ENCODE measurements at places on chromosomes 2 and 18. TPM values are rescaled to one million over a fixed set of nuclear protein-coding genes. Genes with fewer than 3 reads are reported as not detected.

DNA sequence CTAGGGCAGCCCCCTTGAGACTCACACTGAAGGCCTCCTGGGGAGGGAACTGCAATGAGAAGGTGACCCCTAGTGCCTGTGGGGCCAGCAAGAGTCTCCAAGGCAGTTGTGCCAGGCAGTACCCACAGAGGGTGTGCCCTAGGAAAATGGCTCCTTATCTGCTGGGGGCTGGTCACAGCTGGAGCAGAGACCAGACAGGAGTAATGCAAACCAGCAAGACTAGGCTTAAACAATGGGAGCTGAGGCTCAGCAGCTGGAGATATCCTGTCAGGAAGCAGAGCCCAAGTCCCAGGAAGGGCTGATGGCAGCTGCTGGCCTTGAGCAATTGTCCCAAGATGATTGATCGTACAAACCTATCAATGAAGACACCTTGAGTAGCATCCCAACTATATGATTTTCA, 26.8 kb upstream of the E2F6 start:
- no peaks in the 10 kb centered on the region for H3K4me1 ChIP-seq
- H3K4me3 ChIP-seq = no peak overlapping the region
- DNase-seq = no peak
- peaks cover 3% of the 10 kb centered on the region for H3K27me3 ChIP-seq

DNA sequence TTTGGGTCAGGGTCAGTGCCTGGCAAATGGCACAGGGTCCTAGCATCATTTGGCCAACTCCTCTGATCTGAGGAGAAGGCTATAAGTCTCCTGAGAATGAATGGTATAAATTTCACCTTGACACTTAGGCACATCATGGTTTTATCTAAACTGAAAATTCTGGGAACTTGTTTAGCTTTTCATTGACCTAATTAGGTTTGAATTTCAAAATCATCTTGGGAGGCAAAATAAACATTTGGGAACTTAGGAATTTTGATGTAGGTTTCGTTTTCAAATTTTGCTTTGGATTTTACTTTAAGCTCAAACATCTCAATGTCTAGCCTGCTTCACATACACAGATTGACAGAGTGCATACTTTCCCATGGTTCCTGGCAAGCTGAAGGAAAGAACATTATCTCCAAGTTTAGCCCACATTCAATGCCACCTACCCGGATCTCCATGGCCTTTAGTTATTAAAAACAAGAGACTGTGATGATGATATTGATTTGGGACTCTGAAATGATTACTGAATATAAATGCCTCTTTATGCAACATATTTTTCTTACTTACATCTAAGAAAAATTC, 44.5 kb downstream of the MYOM1 start:
- H3K27me3 ChIP-seq = no peaks in the 10 kb centered on the region
- H3K36me3 ChIP-seq = no peaks in the 10 kb centered on the region
- H3K4me3 ChIP-seq = no peak overlapping the region
- H3K27ac ChIP-seq = no peak overlapping the region
- H3K4me1 ChIP-seq = no peaks in the 10 kb centered on the region
- no peak for DNase-seq

DNA sequence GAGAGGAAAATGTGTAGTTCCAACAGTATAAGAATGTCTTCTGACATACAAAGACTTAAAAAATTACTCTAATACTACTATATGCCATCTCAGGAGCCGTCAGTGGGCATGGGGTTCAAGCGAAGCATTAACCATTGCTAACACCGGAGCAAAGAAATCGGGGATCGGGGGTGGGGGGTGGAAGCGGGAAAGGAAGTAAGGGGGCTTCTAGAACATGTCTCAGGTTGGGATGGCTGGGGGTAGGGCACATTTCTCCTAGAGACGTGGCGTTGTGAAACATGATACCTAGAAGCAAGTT, 702 bp downstream of the LMAN1 start:
- peak overlapping the region; percentile 76 for H3K4me3 ChIP-seq
- DNase-seq = peak; percentile 2
- no peaks in the 10 kb centered on the region for H3K27me3 ChIP-seq
- H3K27ac ChIP-seq = peak overlapping the region; percentile 83
- peaks cover 26% of the 10 kb centered on the region for H3K4me1 ChIP-seq
- H3K36me3 ChIP-seq = peaks cover 15% of the 10 kb centered on the region

DNA sequence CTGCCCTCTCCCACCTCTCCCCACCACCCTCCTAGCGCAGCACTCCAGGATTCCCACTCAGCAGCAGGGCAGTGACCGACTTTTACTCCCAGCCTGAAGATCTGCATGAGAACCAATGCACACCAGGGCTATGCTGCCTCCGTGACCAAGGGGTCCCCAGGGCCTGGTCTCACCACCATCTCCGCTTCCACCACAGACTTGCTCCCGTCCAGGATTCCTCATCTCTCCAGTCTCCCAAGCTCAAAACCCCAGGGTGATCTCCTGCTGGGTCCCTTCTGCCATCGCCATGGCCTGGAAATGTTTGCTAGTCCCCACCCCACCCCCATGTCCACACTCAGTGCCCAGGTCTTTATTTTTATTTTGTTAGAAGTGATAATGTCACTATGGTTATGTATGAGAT, 2.1 kb upstream of the CIDEA start:
- peaks cover 3% of the 10 kb centered on the region for H3K27me3 ChIP-seq
- H3K4me3 ChIP-seq = no peak overlapping the region
- H3K36me3 ChIP-seq = no peaks in the 10 kb centered on the region

- no peak for DNase-seq
- H3K4me3 ChIP-seq = no peak within 1 kb of the TSS
- H3K27ac ChIP-seq = no peak within 1 kb of the TSS
- H3K4me1 ChIP-seq = no peaks in the 10 kb centered on the region
- H3K36me3 ChIP-seq = no peaks in the 10 kb centered on the region
- H3K27me3 ChIP-seq = no peaks in the 10 kb centered on the region
Observed at GRCh38 chr2:224716201-224716600, at the start of gene CCDC195. TSS of gene CCDC195 (minus strand) at chr2:224716365. CDS start at chr2:224716365, 0 bp downstream.

- no peaks in the 10 kb centered on the region for H3K4me1 ChIP-seq
- no peak overlapping the region for H3K4me3 ChIP-seq
- H3K27ac ChIP-seq = no peak overlapping the region
- H3K27me3 ChIP-seq = no peaks in the 10 kb centered on the region
- H3K36me3 ChIP-seq = no peaks in the 10 kb centered on the region
Observed at GRCh38 chr2:64952511-64953482, 36.4 kb upstream of the SLC1A4 start.

Gene COL5A2
- 1.2 TPM for total RNA-seq

DNA sequence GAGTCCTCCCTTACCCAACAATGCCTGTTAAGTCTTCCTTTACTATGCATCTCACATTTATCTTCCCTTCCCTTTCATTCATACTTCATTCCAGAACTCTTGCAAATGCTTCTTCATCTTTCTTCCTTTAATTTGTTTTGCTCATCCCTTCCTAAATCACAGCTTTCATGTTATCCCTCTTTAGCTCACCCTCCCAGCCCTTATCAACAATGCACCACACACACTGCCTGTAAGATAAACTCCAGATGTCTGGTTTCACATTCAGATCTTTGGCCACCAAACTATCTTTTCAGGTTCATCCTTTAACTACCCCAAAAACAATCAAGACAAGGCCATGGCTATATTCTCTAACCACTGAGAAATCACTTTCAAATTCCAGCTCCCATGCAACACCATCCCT, 3.4 kb downstream of the CCDC93 start:
- no peak overlapping the region for H3K4me3 ChIP-seq
- no peak for DNase-seq
- H3K36me3 ChIP-seq = peaks cover 5% of the 10 kb centered on the region

GRCh38 chr2:38125842-38126241, 49.9 kb upstream of the CYP1B1 start:
- H3K4me3 ChIP-seq = no peak overlapping the region
- no peaks in the 10 kb centered on the region for H3K27me3 ChIP-seq
- H3K36me3 ChIP-seq = no peaks in the 10 kb centered on the region
- DNase-seq = no peak

- no peaks in the 10 kb centered on the region for H3K36me3 ChIP-seq
- DNase-seq = no peak
- no peaks in the 10 kb centered on the region for H3K27me3 ChIP-seq
- no peak overlapping the region for H3K27ac ChIP-seq
- no peaks in the 10 kb centered on the region for H3K4me1 ChIP-seq
- no peak overlapping the region for H3K4me3 ChIP-seq
Observed at GRCh38 chr2:114812261-114812660, 369.8 kb downstream of the DPP10 start.

- H3K4me1 ChIP-seq = peaks cover 74% of the 10 kb centered on the region
- no peak overlapping the region for H3K4me3 ChIP-seq
- no peaks in the 10 kb centered on the region for H3K36me3 ChIP-seq
- peaks cover 96% of the 10 kb centered on the region for H3K27me3 ChIP-seq
- no peak overlapping the region for H3K27ac ChIP-seq
- no peak for DNase-seq
Observed at GRCh38 chr2:172097557-172098131, 5.1 kb downstream of the DLX2 start.

- H3K27me3 ChIP-seq = no peaks in the 10 kb centered on the region
- no peak overlapping the region for H3K4me3 ChIP-seq
- no peak overlapping the region for H3K27ac ChIP-seq
Observed at GRCh38 chr2:14530506-14530905, 102.0 kb upstream of the LRATD1 start.

Gene GRP
- total RNA-seq = not detected

DNA sequence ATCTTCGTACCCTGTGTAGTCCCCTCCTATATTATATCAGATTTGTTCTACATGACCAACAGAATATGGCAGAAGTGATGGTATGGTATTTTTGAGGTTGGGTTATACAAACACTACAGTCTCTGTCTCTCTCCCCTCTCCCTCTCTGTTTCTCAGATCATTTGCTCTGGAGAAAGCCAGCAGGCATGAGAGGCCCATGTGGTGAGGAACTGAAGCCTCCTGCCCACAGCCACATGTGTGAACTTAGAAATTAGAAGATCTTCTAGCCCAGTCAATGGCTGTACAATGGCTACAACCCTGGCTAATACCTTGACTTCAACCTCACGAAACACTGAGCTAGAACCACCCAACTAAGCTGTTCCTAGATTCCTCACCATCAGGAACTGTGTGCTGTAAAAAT, 250.6 kb downstream of the SMAD2 start:
- H3K27me3 ChIP-seq = peaks cover 4% of the 10 kb centered on the region
- no peaks in the 10 kb centered on the region for H3K4me1 ChIP-seq
- H3K27ac ChIP-seq = no peak overlapping the region

- no peaks in the 10 kb centered on the region for H3K4me1 ChIP-seq
- DNase-seq = no peak
- H3K36me3 ChIP-seq = no peaks in the 10 kb centered on the region
- no peaks in the 10 kb centered on the region for H3K27me3 ChIP-seq
Observed at GRCh38 chr18:25373432-25374179, 21.6 kb upstream of the ZNF521 start.

DNA sequence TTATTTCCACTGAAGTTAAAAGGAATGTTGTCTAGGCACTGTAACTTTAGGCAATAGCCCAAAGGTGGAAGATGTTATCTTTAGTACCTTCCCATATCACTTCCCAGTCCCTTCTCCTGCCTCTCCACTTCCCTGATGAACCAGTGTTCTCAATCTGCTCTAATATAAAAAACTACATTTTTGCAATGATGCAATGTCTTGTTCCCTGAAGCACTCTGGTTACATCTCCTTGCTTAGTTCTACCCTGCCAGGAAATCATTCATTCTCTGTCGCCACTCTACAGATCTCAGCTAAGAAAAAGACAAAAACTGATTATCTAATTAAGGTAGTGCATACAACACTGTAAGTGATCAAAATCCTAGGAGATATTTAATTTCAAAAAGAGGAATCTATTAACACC, 71.3 kb downstream of the BAZ2B start:
- H3K4me1 ChIP-seq = no peaks in the 10 kb centered on the region
- H3K27ac ChIP-seq = no peak overlapping the region
- H3K27me3 ChIP-seq = no peaks in the 10 kb centered on the region
- no peak for DNase-seq

DNA sequence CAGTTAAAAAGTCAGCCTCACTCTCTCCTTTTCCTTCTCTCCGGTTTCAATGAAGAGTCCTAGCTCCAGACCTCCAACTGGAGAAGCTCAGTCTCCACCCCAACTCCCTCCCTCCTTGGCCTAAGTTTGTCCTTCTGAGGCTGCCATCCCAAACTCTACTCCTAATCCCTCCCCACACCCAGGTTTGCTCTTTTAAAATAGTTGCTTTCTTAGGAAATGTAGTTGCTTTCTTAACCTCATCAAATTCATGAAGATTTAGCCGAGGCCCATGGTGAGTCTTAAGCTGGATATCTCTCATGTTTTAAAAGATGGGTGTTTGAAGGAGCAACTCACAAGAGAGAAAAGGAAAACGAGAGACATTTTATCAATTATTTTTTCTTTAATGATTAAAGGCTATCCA, 937 bp upstream of the LANCL1 start:
- no peaks in the 10 kb centered on the region for H3K27me3 ChIP-seq
- peak overlapping the region; percentile 81 for H3K4me3 ChIP-seq
- peaks cover 3% of the 10 kb centered on the region for H3K36me3 ChIP-seq
- peaks cover 40% of the 10 kb centered on the region for H3K4me1 ChIP-seq
- DNase-seq = no peak

DNA sequence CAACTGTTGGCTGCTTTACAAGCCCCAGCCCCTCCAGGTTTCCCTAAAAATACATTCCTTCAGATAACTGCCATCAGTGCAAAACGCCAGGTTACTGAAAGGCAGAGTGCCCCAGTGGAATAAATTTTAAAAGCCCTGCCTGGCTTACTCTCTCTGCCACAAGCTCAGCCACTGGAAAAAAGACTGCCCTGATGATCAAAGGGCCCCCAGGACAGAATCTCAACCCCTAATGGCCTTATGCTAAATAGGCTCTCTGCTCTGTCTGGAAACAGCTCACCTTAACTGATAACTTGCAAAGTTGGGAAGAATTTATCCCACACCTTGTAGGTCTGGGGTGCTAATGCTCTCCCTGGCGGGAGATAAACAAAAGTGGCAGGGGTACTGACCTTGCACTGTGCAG, 33.9 kb downstream of the CFAP53 start:
- no peaks in the 10 kb centered on the region for H3K36me3 ChIP-seq
- no peak for DNase-seq
- H3K4me3 ChIP-seq = no peak overlapping the region
- no peak overlapping the region for H3K27ac ChIP-seq

DNA sequence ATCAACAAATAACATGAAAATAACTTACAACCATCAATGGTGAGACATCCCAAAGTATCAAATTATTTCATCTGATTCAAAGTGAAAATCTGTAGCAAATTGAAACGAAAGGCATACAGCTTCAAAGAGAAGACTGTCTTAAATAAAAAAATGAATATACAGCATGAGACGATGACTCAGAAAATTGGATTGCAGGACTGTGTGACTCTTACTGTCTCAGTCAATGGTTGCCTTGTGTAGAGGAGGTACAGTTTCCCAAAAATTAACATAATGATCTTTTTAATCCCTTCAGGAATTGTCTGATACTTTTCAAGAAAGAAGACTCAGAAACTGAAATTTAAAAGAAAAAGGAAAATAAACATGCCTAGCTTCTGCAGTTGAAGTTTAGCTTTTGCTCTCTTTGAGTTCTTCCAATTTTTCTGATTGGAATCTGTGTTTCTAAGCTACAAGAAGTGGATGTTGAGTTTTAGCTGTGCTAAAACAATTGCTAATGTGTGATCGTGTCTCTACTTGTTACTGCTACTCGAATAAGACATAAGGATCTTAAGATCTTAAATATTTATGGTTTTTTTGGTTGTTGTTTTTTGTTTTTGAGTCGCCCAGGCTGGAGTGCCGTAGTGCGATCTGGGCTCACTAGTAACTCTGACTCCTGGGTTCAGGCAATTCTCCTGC, 41.1 kb upstream of the EPB41L3 start:
- DNase-seq = no peak
- no peak overlapping the region for H3K4me3 ChIP-seq
- H3K36me3 ChIP-seq = no peaks in the 10 kb centered on the region

- H3K27ac ChIP-seq = no peak overlapping the region
- H3K4me3 ChIP-seq = no peak overlapping the region
- H3K27me3 ChIP-seq = no peaks in the 10 kb centered on the region
- no peak for DNase-seq
Observed at GRCh38 chr2:140200307-140200706, 1420.1 kb upstream of the NXPH2 start.

Gene DYTN
- not detected for total RNA-seq
